PC-9 (cell line): ENCODE measurements at places on chromosomes 3 and 15. TPM values are rescaled to one million over a fixed set of nuclear protein-coding genes. Genes with fewer than 3 reads are reported as not detected.

LTK gene
- 0.11 and 0.28 TPM in 2 replicates for total RNA-seq

FETUB gene
- not detected in 2 replicates for total RNA-seq

GRCh38 chr3:168974617-168975403 lies 688.7 kb downstream of the MECOM start:
- H3K4me3 ChIP-seq, result no peak overlapping the region
- H3K4me1 ChIP-seq, result no peaks in the 10 kb centered on the region
- no peak for DNase-seq
- H3K27ac ChIP-seq, result no peak overlapping the region
- no peaks in the 10 kb centered on the region for H3K27me3 ChIP-seq

DNA sequence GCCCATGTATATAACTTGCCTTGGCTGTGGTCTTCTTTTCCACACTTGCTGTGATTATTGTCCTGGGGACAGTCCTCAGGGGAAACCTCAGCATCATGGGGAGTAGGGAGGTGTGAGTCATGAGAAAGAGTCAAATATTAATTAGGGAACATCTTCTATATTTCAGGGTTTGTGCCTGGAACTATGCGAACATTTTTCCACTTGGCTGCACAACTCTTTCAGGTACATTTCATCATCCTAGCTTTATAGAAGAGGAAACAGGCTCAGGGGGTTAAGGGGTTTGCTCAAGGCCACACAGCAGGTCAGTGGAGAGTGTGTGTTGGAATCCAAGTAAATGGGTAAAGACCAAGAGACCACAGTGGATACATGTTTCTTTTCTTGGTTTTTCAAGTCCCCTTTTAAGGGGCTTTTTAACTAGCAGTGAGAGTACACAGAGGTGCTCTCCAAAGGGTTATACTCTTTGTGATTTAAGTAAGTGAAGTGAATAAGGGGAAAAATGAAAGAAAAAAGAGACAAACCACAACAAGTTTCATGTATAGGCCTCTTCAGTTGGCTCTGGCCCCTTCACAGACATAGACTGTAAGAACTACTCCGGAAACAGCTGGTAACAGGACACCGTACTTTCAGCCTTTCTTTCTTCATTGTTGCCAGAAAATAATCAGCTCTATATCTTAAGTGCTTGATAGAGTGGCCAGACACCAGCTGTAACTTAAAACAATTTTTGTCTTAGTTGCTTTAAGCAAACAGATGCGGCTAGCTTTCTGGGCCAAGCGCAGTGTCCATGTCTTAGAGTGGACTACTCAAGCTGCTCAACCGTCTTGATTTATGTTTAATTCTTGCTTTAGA lies 64.6 kb downstream of the EEFSEC start:
- no peak overlapping the region for H3K4me3 ChIP-seq
- H3K27me3 ChIP-seq, result no peaks in the 10 kb centered on the region
- peak overlapping the region; percentile 76 for H3K27ac ChIP-seq
- H3K4me1 ChIP-seq, result peaks cover 16% of the 10 kb centered on the region

LMAN1L gene
- total RNA-seq, result not detected in 2 replicates

DNA sequence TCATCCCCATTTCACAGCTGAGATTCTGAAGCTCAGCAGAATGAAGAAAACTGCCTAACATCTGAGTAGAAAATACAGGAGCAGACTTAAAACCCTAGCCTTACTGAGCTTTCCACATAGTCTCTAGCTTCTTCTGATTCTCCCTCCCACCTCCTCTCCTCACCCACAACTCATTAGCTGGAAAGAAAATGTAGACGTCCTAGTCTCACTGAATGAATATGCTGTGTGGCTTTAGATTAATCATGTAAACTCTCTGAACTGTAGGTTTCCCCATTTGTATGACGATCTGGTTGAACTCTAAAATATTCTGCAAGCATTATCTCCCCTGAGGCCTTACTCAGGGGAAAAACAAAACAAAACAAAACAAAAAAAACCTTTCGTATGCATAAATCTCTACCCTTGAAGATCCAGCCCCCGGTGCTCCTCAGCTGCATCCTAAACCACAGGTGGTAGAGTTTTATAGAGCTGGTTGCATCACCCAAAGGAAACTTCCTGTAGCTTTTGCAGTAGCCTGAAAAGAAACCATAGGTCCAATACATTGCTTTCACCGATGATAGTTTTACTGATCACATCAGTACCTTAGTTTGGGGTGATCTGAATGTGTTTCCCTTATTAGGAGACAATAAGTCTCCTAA lies 40.6 kb downstream of the FOXB1 start:
- H3K36me3 ChIP-seq, result no peaks in the 10 kb centered on the region
- H3K4me3 ChIP-seq, result no peak overlapping the region

MST1R gene
- total RNA-seq, result 84.3 and 98.3 TPM in 2 replicates

GRCh38 chr3:160474416-160474838 lies 24.8 kb upstream of the TRIM59 start:
- H3K36me3 ChIP-seq, result no peaks in the 10 kb centered on the region
- H3K4me1 ChIP-seq, result no peaks in the 10 kb centered on the region; the same call in 1 of the 2 replicates
- H3K4me3 ChIP-seq, result no peak overlapping the region
- H3K27me3 ChIP-seq, result no peaks in the 10 kb centered on the region
- no peak for DNase-seq

DNA sequence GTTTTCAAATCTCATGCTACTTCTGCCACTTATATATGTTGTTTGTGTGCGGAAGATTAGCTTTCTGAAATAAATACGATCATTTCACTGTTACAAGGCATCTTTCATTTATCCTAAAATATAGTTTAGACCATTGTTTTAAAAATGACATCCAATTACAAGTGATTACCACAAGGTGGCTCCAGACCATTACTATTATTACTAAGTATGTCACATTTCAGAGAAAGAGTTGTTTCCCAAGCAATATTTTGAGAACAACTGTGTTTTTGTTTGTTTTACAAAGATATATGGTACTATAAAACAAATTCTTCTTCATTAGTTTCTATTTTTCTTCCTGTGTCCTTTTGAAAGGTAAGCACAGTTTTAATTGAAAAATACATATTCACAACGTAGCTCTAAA lies 136.0 kb upstream of the RAP2B start:
- H3K4me1 ChIP-seq, result no peaks in the 10 kb centered on the region
- no peak for DNase-seq

RASGRF1 gene
- 2.3 and 6.0 TPM in 2 replicates for total RNA-seq

DNA sequence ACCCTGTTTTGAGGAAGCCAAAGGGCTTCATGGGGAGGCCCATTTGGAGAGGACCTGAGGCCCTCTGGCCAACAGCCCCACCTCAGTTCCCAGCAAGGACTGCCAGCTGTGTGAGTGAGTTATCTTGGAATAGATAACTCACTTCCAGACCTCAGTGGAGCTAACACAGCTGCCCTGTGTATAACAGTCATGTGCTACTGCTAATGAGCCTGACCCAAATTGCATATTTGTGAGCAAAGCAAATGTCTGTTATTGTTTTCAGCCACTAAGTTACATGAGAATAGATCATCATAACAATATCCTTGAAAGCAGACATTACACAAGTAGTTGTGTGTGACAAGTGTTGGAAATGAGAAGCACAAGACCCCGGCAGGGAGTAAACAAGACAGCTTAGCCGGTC lies 355.8 kb downstream of the MCTP2 start:
- H3K4me1 ChIP-seq, result no peaks in the 10 kb centered on the region
- H3K27me3 ChIP-seq, result peaks cover 56% of the 10 kb centered on the region
- H3K27ac ChIP-seq, result no peak overlapping the region
- no peak for DNase-seq

GOLGA6A gene
- 1.2 TPM in 1 of 2 replicates, not detected in the other for total RNA-seq

GRCh38 chr3:79367066-79367465 lies 400.7 kb downstream of the ROBO1 start:
- no peaks in the 10 kb centered on the region for H3K4me1 ChIP-seq
- H3K27me3 ChIP-seq, result no peaks in the 10 kb centered on the region
- DNase-seq, result no peak
- H3K36me3 ChIP-seq, result no peaks in the 10 kb centered on the region
- H3K4me3 ChIP-seq, result no peak overlapping the region

GABRB3 gene
- 4.9 and 6.3 TPM in 2 replicates for total RNA-seq

GRCh38 chr3:93843981-93844380 lies 129.7 kb downstream of the PROS1 start:
- no peak for DNase-seq
- no peak overlapping the region for H3K27ac ChIP-seq
- 0 out of 2 replicates have a peak, but pooled peaks cover 2% of the 10 kb centered on the region for H3K27me3 ChIP-seq
- H3K4me1 ChIP-seq, result no peaks in the 10 kb centered on the region; the same call in 1 of the 2 replicates

- no peaks in the 10 kb centered on the region for H3K36me3 ChIP-seq
- no peaks in the 10 kb centered on the region for H3K27me3 ChIP-seq
- no peak for DNase-seq
- H3K4me3 ChIP-seq, result no peak overlapping the region
- H3K4me1 ChIP-seq, result 0 out of 2 replicates have a peak, but pooled peaks cover 12% of the 10 kb centered on the region
These were observed 30.8 kb downstream of the CCDC13 start for GRCh38 chr3:42742259-42742658.

DNA sequence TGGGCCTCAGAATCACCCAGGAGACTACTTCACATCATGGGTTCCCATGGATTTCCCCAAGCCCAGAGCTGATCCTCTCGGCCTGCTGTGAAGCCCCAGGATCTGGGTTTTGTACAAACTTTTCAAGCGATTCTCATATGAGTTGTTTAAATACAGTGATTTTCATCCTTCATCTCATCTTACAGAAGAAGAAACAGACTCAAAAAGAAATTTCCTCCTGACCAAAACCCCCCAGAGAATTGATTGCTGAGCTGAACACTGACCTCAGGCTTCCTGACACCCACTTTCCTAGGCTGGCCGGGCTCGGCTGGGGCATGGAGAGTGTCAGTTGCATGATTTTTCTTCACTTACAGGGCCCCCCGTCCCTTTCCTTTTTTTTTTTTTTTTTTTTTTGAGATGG lies 60.3 kb downstream of the BDH1 start:
- no peaks in the 10 kb centered on the region for H3K36me3 ChIP-seq
- no peak for DNase-seq
- no peak overlapping the region for H3K27ac ChIP-seq
- H3K4me1 ChIP-seq, result peaks cover 32% of the 10 kb centered on the region
- no peak overlapping the region for H3K4me3 ChIP-seq

CPEB1 gene
- not detected in 2 replicates for total RNA-seq

- peaks cover 21% of the 10 kb centered on the region; the same call in 1 of the 2 replicates for H3K27me3 ChIP-seq
- H3K4me3 ChIP-seq, result no peak overlapping the region
- DNase-seq, result no peak
- H3K36me3 ChIP-seq, result no peaks in the 10 kb centered on the region
- no peaks in the 10 kb centered on the region for H3K4me1 ChIP-seq
These were observed 39.1 kb downstream of the OCA2 start for GRCh38 chr15:28060005-28060404.

DNA sequence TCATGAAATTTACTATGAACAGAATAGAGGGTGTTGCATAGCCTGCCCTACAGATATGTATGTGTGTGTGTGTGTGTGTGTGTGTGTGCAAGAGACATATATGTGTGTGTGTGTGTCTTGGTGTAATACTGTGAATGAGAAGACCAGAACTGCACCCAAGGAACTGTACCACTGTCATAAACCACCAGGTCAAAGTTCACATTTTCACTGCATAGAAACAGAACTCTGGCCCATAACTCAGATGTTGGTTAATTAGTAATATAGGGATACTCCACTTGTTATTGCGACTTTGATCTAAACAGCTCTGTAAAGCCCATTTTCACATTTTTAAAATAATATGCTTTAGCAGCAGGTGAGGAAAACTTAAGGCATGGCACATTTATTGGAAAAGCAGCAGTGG lies 111.8 kb downstream of the IGF2BP2 start:
- H3K4me1 ChIP-seq, result peaks cover 35% of the 10 kb centered on the region
- no peaks in the 10 kb centered on the region for H3K27me3 ChIP-seq
- H3K36me3 ChIP-seq, result 0 out of 2 replicates have a peak, but pooled peaks cover 8% of the 10 kb centered on the region
- no peak for DNase-seq

COL6A5 gene
- total RNA-seq, result not detected in 2 replicates

PLS1 gene
- 50.4 and 53.8 TPM in 2 replicates for total RNA-seq

DNA sequence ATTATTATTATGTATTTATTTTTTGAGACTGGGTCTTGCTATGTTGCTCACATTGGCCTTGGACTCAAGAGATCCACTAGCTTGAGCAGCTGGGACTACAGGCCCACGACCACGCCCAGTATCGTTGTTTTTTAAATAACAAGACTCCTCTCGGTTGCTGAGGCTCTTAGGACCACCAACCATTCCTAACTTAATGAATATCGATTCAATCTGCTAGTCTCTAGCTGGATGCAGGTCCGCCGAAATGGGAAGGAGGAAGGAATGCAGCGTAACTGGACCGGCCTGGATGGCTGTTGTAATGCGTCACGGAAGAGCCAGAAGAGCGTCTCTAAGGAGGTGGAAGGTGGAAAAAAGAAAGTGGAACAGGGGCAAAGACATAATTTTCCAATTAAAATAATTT lies 1.7 kb downstream of the ANXA2 start:
- peak overlapping the region; percentile 94 for H3K27ac ChIP-seq
- 0 out of 2 replicates have a peak, but pooled peaks cover 9% of the 10 kb centered on the region for H3K36me3 ChIP-seq
- no peak for DNase-seq
- no peaks in the 10 kb centered on the region for H3K27me3 ChIP-seq
- peaks cover 62% of the 10 kb centered on the region for H3K4me1 ChIP-seq
- H3K4me3 ChIP-seq, result peak overlapping the region; percentile 68

NOX5 gene
- 0.85 and 1.5 TPM in 2 replicates for total RNA-seq

KLHL40 gene
- total RNA-seq, result not detected in 2 replicates

ADAMTS17 gene
- total RNA-seq, result 2.0 and 3.2 TPM in 2 replicates

GRCh38 chr3:194994551-194994981 lies 276.4 kb downstream of the XXYLT1 start:
- H3K27me3 ChIP-seq, result no peaks in the 10 kb centered on the region
- H3K27ac ChIP-seq, result no peak overlapping the region
- H3K4me1 ChIP-seq, result no peaks in the 10 kb centered on the region
- no peaks in the 10 kb centered on the region for H3K36me3 ChIP-seq

DNA sequence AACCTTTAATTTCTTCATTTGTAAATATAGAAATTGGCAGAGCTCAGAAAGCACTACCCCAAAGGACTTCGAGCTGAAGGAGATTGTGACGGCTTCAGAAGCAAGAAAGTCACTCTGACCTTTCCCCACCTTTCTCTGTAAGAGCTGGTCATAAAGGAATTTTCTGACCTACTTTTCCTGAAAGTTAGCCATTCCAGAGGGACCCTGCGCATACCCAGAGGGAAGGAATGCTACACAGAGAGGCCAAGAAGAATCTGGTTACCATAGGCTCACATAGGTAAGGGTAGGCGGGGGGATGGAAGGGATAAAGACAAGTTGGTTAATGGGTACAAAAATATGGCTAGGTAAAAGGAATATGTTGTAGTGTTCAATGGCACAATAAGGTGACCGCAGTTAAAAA lies 1080.3 kb downstream of the ZPLD1 start:
- no peaks in the 10 kb centered on the region for H3K27me3 ChIP-seq
- no peak overlapping the region for H3K27ac ChIP-seq
- no peak for DNase-seq
- H3K4me1 ChIP-seq, result no peaks in the 10 kb centered on the region

SI gene
- not detected in 2 replicates for total RNA-seq

- DNase-seq, result peak; percentile 54
- H3K4me3 ChIP-seq, result peak within 1 kb of the TSS; percentile 58; the same call in 1 of the 2 replicates
- H3K27me3 ChIP-seq, result 0 out of 2 replicates have a peak, but pooled peaks cover 5% of the 10 kb centered on the region
- no peaks in the 10 kb centered on the region for H3K36me3 ChIP-seq
These were observed at the start of gene PAQR5 for GRCh38 chr15:69298697-69299441. Gene PAQR5 (plus strand): TSS chr15:69298912. CDS start chr15:69360081, 61,169 bp downstream.

GRCh38 chr3:190436331-190436730 lies 13.4 kb downstream of the TMEM207 start:
- no peaks in the 10 kb centered on the region for H3K36me3 ChIP-seq
- no peak overlapping the region for H3K27ac ChIP-seq
- H3K27me3 ChIP-seq, result no peaks in the 10 kb centered on the region
- DNase-seq, result no peak
